ENCODE measurements at places on chromosomes 11 and 22.

DNA sequence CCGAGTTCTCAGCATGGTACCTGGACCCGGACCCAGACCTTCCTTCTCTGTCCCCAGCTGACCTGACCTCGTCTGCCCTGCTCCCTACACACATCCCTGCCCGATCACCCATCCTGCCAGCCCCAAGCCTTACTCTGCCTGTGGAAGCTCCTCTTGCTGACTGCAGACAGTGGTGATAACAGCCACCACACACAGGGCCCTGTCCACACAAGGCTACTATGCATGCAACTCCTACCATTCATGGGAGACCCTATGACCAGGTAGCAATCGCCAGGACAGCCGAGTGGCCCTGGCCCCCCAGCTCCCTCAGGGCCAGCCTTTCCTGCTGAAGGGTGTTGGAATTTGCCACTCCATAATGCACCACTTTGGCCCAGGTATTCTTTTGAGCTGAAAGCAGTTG lies 233.6 kb downstream of the BRD1 start:
- no peak for DNase-seq

DNA sequence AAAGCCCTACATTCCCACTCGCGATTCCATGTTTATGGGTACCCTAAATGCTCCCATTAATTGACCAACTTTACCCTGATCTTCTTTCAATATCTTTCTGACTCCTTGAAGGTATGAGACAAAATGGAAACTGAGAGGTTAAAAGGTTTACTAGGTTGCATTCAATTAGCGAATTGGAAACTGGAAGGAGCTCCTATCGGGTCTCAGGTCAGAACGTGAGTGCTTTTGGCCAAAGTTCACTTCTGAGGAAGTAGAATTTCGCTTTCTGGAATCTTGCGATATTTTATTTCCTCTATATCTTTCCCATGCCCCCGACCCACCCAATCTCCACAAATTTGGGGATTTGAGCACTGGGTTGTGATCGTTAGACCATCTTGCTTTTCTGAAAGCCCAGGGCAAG lies 2.6 kb downstream of the EHF start:
- no peak for DNase-seq

GRCh38 chr22:17436382-17436980 lies 67.2 kb downstream of the CECR2 start:
- DNase-seq = no peak

DNA sequence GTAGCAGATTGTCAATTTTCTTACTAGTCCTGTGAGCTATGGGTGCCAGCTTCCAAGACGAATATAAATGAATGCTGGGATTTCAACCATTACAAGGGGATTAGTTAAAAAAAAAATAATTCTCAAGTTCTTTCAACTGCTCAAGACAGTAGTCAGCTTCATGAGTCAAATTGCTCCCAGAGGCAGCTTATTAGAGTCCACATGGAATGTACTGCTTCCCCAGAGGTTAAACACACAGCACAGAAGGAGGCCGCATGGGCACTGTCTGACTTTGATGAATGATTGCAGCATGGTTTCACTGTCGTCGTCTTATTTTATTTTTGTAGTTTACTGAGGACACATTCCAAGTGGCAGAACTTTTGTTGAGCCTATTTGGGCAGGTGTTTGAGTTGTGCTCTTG lies 563.2 kb downstream of the TMEM135 start:
- DNase-seq = no peak

DNA sequence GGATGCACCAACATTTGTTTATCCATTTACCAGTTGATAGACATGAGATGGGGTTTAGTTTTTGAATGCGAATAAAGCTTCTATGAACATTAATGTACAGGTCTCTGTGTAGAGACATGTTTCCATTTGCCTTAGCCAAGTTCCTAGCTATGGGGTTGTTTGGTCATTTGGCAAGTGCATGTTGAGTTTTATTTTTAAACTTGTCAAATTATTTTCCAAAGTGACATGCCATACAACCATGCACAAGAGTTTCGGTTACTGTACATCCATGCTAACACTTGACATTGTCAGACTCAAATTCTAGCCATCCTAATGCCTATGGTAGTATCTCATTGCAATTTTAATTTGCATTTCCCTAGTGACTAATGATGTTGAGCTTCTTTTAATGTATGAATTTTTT lies 70.5 kb upstream of the PARVA start:
- no peak for DNase-seq

Measured in KG1 (cell line).